ENCODE measurements at places on chromosomes 2 and 18.

- DNase-seq: no peak
These were observed 64.7 kb downstream of the GYPC start for GRCh38 chr2:126720638-126721037.

DNA sequence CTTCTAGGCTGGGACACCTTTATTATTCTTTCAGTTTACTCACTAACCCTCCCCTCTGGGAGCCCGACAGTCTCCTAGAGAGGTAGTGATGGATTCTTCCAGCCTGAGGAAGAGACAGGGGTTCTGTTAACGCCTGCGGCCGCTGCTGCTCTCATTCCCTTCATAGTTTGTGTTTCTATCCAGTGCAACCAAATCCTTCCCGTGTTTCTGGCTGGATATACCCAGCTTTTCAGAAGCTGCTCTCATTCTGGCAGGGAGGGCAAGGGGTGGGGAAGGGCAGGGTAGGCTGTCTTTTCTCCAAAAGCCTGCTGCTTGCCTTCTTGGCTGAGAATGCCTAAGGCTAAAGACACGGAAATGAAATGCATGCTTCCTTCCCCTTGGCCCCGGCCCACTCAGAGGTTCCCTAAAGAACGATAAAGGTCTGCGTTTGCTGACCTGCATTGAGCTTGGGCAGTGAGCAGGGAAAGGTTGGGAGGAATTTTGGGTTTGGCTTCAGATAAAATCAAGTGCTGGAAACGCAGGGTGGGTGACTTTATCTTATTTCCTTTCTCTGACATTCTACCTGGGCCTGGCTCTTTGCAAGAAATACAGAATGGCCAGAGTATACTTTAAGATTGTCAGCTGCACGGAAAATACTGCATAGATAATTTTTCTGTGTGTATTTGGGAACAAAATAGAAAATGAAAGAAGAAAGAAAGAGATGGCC is 390.9 kb downstream of the NBAS start:
- no peak for DNase-seq

DNA sequence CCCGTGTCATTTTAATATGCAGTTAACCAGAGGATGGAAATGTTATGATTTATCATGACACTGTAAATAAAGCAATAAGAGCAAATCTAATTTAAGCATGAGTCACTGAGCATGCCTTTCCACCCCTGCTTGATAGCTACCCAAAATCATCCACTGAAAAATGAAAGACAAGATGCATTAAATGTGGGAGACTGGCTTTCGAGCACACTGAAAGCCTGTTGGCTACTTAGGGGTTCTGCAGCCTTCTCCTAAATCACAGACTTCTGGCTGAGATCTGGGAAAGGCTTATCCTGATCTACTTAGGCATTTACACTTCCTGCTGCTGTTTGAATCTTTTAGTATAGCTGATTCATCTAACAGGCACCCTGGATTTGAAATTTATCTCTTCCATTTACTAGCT is 778.3 kb upstream of the CDH7 start:
- no peak for DNase-seq

- no peak for DNase-seq
These were observed 1176.9 kb upstream of the LRRTM1 start for GRCh38 chr2:81481242-81481993.

DNA sequence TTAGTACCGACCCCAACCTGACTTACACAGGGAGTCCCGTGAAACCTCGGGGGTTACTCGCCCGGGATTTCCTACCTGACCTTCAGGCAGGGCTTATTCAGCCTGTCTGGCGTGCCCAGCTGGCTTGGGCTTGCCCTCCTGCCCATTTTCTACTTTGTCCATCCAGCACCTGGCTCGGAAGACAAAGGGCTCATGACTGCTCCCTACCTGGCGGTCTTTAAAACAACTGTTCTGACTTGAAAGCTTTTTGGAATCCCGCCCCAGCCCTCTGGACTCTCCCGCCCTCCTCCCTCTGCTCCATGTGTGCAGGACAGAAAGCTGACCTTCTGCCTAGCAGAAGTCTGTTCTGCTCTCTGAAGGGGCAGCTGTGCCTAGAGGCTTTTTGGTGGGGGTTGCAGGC is 43.1 kb downstream of the ACKR3 start:
- DNase-seq: no peak

GRCh38 chr2:232525791-232526371 is at the start of gene CHRND:
CHRND (plus strand) TSS chr2:232526160; CDS start chr2:232526216, 56 bp downstream.
- DNase-seq: no peak

- no peak for DNase-seq
These were observed 22.7 kb upstream of the ZBTB14 start for GRCh38 chr18:5318061-5318700.

GRCh38 chr18:75428490-75428889 is 987 bp upstream of the SMIM21 start:
- DNase-seq: no peak

- no peak for DNase-seq
These were observed 252.6 kb upstream of the LINC00305 start for GRCh38 chr18:64401268-64402060.

DNA sequence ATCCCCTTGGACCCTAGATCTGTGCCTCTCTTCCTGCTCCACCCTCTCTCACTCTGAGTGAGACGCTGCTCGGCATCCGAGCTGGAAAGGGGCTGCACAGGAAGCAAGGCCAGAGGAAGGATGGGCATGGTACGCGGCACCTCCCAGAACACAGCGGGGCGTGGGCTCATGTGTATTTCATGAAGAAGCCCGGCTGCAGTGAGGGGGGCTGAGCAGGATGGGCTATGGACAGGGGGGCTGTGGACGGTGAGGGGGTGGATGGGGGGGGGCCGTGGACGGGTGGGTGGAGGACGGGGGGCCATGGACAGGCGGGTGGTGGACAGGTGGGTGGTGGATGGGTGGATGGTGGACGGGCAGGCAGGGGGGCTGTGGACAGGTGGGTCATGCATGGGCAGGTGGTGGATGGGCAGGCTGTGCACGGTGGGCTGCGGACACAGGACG is 28.5 kb downstream of the SLC66A2 start:
- no peak for DNase-seq

GRCh38 chr18:74506448-74507084 is 10.4 kb downstream of the CNDP2 start:
- no peak for DNase-seq

- no peak for DNase-seq
These were observed 36.4 kb upstream of the TOGARAM2 start for GRCh38 chr2:28944535-28945248.

GRCh38 chr2:69011611-69012157 is 1.3 kb upstream of the ANTXR1 start:
- DNase-seq: no peak

DNA sequence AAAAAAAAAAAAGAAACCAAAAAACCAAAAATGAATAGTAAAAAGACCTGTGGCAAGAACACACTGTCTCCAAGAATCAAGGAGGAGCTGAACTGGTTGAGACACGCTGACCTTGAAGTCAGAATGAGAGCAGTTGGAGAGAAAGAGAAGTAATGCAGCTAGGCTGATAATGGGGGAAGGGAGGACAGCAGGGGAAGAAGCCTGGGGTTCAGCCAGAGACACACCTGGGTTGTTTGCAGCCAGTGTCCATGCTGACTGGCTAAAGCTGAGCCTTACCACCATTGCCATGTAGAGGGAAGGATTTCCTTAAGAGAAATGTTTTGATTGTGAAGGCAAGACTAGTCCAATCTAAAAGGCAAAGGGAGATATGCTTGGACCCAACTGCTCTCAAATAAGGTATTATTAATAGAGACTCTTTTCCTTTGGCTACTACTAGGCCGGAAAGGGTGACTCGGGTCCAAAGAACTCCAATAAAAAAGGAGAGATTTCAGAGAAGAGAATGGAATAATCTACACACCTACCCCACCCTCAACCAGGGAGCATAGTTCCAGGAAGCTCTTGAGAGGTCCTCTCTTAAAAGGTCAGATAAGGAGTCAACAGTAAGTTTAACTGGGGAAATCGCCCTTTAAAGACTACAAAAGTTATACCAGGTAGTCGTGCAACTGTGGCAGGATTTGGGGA is 25.2 kb upstream of the REL start:
- no peak for DNase-seq

DNA sequence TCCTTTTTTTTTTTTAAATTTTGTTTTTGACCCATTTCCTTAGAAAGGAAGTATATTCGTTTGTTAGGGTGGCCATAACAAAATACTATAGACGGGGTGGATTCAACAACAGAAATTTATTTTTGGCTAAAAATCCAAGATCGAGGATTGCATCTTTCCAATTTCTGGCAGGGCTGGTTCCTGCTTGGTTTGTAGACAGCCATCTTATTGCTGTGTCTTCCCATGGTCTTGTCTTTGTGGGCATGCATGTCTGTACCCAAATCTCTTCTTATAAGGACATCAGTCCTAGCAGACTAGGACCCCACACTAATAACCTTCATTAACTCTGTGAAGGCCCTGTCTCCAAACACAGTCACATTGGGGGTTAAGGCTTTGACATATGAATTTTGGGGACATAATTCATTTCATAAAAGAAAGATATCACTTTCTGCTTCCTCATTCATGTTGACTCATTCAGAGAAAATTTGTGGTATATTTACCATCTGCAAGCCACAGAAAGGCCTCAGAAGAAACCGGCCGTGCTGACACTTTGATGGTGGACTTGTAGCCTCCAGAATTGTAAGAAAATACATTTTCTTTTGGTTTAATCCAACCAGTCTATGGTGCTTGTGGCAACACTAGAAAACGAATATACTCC is 262.1 kb downstream of the LPIN1 start:
- DNase-seq: no peak

GRCh38 chr2:139478165-139478914 is 698.1 kb upstream of the NXPH2 start:
- DNase-seq: no peak

DNA sequence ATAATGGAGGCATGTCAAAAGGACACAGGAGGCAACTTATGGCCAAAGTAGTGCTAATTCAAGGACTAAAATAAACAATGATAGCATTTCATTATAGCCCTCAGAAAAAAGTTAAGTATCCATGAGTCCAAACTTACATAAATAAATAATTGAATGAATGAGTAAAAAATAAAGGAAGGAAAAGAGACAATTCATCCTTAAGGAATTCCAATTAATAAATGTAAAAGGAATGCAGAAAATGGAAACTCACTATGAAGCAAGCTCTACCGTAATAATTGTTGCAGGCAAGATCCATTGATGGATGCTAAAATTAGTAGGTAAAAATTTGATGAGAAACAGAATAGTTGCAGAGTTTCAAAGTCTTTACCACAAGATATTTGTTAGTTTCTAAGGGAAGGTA is 88.2 kb upstream of the RAPGEF4 start:
- DNase-seq: no peak

DNA sequence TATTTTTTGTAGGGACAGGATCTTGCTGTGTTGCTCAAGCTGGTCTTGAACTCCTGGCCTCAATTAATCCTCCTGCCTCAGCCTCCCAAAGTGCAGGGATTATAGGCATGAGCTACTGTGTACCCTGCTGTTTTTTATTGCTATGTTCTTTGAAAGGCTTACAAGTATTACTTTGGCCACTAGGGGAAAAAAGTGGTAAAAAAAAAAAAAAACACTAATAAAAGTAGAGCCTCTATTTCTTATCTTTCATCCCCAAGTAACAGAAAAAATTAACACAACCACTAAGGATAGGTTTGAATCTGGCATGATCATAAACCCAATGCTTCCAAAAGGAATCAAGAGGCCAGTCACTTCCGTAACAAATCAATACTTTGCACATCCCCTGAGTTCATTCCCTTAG is 11.6 kb downstream of the NOL10 start:
- no peak for DNase-seq

DNA sequence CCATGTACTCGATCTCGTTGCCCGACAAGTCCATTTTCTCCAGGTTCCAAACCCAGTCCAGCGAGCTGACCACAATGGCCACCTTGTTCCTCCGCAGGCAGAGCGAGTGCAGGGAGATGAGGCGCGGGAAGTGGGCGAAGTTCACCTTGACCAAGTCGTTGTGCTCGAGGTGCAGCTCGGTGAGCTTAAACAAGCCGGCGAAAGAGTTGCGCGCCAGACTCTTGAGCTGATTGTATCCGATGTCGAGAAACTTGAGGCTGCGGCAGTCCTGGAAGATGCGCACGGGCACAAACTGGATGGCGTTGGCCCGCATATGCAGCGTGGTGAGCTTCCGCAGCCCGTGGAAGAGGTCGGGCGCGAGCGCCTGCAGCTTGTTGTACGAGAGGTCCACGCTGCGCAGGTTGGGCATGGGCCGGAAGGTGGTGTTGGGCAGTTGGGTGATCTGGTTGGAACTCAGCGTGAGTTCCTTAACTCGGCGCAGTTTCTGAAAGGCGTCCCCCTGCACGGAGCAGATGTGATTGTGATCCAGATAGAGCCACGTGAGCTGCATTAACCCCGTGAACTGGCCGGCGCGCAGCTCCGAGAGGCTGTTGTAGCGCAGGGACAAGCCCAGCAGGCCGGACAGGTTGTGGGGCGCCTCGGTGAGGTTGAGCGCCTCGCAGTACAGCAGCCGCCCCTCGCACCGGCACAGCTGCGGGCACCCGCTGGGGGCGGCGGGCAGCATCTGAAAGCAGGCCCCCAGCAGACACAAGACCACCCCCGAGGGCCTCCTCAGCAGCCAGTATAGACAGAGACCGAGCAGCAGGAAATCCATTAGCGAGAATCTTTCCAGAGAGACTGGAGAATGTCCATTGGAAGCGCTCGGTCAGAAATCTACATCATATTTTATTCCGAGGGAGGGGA is 1.3 kb downstream of the LRRTM1 start:
- no peak for DNase-seq

GRCh38 chr2:197197895-197198311 is 112.7 kb downstream of the ANKRD44 start:
- DNase-seq: no peak

GRCh38 chr18:35451916-35452315 is 45.8 kb downstream of the INO80C start:
- DNase-seq: no peak

- no peak for DNase-seq
These were observed 602 bp upstream of the ADAM17 start for GRCh38 chr2:9556121-9556743.

- DNase-seq: no peak
These were observed 42.5 kb upstream of the TTC32 start for GRCh38 chr2:19944205-19944845.

DNA sequence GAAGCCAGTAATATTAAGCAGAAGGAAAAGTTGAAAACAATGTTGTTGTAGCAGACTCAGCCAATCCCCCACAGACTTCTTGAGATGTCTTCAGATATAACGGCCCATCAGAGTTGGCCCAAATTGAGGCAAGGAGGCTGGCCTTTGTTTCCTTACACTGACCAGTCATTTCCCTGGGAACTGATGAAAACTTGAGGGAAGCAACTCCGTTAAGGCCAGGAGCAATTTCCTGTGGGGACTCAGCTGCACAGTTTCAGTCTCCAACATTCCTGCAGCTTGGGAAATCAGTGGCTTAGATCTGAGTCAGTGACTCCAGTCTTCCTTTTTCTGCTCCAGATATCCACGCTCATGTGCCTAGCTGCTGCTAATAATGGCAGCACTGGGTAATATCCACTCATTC is 75.7 kb downstream of the FTCDNL1 start:
- no peak for DNase-seq
